ENCODE measurements at places on chromosomes 11 and 22.

- DNase-seq = no peak
Measured at GRCh38 chr11:73338279-73338678, 30.2 kb downstream of the ARHGEF17 start.

GRCh38 chr11:26865703-26866102, 128.2 kb upstream of the FIBIN start:
- DNase-seq = no peak

DNA sequence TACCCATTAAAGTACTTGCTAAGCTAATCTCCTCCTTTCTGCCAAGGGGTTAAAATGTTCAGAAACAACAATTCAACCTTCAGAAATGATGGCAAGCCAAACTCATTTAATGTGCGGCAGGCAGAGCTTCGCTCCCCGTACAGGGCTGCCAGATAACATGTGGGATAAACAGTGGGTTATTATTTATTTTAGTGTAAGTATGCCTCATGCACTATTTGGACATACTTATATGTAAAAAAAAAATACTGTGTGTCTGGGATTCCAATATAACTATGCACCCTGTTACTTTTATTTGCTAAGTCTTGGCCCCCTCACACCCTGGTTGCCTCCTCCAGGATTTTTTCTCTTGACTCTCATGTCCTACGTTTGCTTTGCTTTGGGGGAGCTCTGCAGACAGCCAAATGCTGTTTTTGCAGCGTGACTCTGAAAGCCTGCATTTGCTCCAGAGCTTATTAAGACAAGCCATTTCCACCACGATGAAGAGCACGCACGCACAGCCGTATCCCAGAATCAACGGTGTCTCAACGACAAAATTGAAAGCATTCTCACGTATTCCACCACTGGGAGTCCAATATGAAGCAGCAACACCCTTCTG, 86.5 kb upstream of the SHANK2 start:
- no peak for DNase-seq

DNA sequence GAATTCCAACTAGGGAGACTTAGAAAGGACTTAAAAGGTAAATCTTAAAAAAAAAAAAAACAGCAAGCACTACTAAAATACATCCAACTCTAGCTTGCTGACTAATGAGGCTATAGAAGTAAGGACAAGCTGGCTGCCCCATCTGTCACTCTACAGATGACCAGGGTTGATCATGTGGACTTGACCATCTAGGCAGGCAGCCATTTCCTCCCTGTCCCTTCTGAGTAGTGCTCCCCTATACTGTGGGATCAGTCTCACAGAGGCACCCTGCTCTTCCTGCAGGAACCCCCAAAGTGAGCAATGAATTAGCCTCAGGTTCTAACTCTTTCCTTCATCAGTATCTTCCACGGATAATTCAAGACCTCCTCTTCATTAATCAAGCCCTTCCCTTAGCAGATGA, 12.3 kb downstream of the SLC1A2 start:
- no peak for DNase-seq

GRCh38 chr11:95788921-95789505, 569 bp downstream of the FAM76B start:
- DNase-seq = peak; percentile 47

DNA sequence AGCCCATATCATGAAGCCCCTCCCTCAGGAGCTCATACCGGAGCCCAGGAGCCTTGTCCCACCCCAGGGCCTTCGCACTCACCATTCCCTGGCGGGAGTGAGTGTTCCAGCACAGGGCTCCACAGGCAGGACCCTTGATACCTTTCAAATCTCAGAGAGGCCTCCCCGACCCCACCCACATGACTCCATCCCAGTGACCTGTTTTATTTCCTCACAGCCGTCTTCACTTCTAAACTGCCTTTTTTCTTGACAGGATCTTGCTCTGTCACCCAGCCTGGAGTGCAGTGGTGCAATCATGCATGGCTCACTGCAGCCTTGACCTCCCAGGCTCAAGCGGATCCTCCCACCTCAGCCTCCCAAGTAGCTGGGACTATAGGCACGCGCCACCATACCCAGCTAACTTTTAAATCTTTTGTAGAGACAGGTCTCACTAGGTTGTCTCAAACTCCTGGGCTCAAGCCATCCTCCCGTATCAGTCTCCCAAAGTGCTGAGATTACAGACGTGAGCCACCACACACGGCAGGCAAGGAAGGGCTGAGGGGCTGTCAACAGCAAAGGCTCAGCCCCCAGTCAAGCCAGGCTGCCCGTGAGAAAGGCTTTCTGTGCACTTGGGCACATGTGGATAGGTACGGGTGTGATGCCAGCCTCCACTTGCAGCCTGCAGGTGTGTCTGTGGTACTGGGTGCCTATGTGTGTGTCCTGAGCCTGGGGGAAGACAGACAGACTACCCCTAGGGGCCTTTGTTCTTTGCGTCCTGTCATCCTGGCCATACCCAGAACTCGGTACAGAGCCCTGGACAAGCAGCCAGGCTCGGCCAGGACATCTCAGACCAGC, 9.3 kb downstream of the RPL3 start:
- peak; percentile 41 for DNase-seq

GRCh38 chr11:128956401-128957201, 13.9 kb upstream of the TP53AIP1 start:
- no peak for DNase-seq

- peak; percentile 14 for DNase-seq
Measured at GRCh38 chr11:63687845-63688244, 6.5 kb downstream of the RTN3 start.

DNA sequence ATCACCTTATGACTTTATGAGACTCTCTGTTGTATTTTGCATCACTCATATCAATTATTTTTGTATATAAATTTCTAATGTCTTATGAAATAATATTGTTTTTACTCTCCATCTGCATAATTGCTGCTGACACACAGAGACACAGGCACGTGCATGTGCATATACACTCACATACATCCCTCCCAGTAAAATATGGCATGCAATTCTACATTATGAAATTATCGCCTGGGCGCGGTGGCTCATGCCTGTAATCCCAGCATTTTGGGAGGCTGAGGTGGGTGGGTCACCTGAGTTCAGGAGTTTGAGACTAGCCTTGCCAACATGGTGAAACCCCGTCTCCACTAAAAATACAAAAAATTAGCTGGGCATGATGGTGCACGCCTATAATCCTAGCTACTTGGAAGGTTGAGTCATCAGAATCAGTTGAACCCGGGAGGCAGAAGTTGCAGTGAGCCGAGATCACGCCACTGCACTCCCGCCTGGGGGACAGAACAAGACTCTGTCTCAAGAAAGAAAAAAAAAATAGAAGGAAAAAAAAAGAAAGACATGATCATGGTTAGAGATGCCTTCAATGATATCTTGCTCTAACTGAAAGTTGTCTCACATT, 96.7 kb upstream of the LUZP2 start:
- no peak for DNase-seq

GRCh38 chr22:38465673-38466490, 2.0 kb upstream of the KDELR3 start:
- no peak for DNase-seq

GRCh38 chr11:58900479-58901420, 38.5 kb upstream of the GLYATL1 start:
- DNase-seq = peak; percentile 29

DNA sequence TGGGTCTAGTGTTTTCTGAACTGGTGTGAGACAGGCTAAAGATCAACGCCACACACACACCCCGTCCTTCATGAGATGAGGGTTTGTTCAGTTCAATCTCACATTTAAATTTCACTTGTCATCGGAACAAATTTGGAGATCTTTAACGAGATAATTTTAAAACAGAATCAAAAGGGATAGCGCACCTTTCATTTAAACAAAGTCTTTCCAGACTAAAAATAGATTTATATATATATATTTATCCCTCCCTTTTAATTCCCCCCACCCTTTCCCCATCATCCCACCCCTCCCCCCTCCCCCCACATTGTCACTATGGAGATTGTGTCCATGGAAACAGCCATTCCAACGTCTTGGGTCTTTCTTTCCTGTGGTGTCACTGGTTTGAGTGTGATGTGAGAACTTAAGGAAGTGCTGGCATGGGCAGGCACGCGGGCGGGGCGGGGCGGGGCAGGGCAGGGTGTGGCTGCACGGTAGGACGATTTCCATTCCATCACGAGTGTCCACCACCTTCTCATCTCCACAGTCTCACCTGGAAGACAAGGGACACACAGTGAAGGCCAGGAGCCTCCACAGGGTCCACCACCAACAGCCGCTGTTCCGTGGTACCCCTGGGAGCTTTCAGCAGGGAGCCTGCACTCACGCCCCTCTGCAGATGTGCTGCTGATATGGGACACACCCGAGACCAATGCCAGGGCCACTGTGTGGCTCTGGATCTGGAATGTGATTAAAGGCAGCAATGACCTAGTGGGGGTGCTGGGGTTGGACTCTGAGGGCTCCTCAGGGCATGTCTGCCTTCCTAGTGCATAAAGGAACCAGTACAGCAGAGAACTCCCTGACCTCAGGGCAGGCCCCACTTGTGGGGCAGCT, 30.5 kb upstream of the CYP2D6 start:
- no peak for DNase-seq

GRCh38 chr11:105524286-105524685, 85.6 kb upstream of the GRIA4 start:
- DNase-seq = no peak

GRCh38 chr11:4863876-4864275, 14.9 kb upstream of the OR51S1 start:
- no peak for DNase-seq

- no peak for DNase-seq
Measured at GRCh38 chr11:68503792-68504191, 43.2 kb downstream of the PPP6R3 start.

- no peak for DNase-seq
Measured at GRCh38 chr22:22909605-22910271, 22.1 kb downstream of the IGLL5 start.

- no peak for DNase-seq
Measured at GRCh38 chr22:36881504-36882245, 20.9 kb downstream of the NCF4 start.

GRCh38 chr11:104870910-104871309, 27.4 kb downstream of the CASP12 start:
- no peak for DNase-seq

DNA sequence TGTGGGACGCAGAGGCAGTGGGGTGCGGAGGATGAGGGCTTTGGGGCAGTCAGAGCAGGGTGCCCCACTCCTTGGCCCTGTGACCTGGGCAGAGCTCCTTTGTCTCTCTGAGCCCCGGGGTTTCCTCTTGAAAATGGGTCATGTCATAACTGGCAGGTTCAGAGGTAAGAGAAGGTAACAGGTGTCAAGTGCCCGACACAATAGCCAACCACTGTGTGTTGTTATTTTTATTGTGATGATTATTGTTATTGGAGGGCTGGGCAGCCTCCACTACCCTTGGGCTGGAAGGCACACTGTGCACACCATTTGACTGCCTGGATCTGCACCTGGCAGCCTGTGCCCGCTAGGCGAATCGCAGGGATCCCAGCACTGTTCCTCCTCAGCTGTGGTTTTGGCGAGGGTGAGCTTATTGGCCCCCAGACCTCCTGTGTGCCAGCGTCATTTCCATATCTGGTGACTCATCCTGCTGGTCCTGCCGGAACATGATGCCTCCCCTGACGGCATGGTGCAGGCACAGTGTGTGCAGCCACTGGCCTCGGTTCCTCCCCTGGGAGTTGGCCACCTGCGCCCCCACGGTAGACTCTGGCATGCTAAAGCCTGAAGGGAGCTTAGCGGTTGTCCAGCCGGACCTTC, 15.4 kb upstream of the SOX10 start:
- DNase-seq = no peak

- DNase-seq = no peak
Measured at GRCh38 chr22:45102896-45103420, 60.8 kb upstream of the NUP50 start.
